ENCODE measurements at places on chromosomes 5 and 9.
A peak's percentile ranks its signal among the peaks of the same experiment; 100 is the strongest.

GRCh38 chr9:89601306-89601705 lies 3.5 kb upstream of the GADD45G start:
- DNase-seq = peak; percentile 40

DNA sequence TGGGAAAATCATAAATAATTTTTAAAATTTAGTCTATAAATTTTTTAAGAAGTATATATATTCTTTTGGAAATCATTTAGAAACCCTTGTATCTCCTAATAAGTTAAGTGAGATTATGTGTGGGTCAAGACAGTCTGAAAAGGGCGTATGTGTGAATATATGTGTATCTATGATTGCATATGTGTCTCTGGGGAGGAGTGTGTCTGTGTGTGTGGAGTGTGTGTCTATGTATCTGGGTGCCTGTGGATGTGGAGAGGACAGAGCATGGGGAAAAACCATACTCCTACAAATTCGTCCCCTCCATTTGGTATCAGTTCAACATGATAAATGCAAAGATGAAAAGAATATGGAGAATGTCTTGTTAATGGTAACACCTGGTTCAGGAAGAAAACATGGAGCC lies 342.0 kb upstream of the ACTBL2 start:
- no peak for DNase-seq

GRCh38 chr9:100281676-100282387 lies 70.9 kb downstream of the TEX10 start:
- no peak for DNase-seq

DNA sequence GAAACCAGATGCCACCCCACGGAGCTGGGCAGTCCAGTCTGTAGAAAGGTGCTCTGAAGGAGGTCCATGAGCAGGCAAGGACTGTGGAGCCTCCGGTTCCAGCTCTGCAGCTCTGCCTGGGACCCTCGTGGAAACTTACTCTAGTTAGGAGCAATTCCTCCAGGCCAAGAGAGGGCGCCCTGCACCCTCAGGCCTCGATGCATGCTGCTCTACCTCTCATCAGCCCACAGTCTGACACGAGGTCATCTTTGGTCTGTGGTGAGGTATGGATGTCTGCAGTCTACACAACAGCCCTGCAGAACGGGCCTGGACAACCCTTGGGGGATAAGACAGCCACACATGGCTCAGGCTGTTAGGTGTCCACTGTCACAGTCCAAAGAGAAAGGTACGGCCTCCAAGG lies 50.6 kb upstream of the UBTD2 start:
- DNase-seq = peak; percentile 64

DNA sequence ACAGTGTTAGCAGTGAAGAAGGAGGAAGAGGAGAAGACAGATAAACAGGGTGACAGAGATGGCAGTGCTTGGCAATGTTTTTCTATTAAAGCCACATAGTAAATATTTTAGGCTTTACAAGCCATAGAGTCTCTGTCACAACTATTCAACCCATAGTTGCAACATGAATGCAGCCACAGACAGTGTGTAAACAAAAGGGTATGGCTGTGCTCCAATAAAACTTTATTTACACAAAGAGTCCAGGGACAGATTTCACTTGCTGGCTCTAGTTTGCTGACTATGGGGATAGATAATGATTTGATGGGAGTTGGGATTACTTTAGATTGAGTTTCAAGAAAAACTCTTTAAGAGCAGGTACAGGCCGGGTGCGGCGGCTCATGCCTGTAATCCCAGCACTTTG lies 224.8 kb upstream of the SEMA6A start:
- no peak for DNase-seq

GRCh38 chr9:70441622-70442021 lies 27.2 kb upstream of the KLF9 start:
- no peak for DNase-seq

GRCh38 chr9:129458663-129459546 lies 162.0 kb downstream of the C9orf50 start:
- DNase-seq = no peak

DNA sequence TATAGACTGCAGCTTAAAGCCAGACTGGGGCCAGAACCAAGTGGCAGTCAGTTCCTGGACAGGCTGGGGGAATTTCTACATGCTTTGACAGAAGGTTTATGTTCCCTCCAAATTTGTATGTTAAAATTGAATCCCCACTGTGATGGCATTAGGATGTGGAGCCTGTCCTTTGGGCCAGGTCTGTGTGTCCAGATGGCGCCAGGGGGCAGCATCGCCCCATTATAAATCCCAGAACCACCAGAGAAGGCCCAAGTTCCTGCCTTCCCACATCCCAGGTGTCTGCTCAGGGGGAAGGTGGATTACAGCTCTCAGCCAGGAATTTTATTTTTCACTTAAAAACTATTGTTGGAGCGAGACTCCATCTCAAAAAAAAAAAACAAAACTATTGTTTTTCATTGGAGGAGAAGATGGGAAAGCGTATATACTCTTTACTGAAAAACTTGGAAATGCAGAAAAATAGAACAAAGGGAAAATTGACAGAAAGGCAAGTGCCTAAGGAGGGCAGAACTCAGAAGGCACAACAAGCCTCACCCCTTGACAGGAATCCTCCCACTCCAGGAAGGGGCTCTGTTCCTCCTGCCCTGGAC lies 5.0 kb downstream of the IL3 start:
- DNase-seq = peak; percentile 83

- DNase-seq = no peak
Measured at GRCh38 chr9:134624137-134624591, 17.4 kb upstream of the COL5A1 start.

DNA sequence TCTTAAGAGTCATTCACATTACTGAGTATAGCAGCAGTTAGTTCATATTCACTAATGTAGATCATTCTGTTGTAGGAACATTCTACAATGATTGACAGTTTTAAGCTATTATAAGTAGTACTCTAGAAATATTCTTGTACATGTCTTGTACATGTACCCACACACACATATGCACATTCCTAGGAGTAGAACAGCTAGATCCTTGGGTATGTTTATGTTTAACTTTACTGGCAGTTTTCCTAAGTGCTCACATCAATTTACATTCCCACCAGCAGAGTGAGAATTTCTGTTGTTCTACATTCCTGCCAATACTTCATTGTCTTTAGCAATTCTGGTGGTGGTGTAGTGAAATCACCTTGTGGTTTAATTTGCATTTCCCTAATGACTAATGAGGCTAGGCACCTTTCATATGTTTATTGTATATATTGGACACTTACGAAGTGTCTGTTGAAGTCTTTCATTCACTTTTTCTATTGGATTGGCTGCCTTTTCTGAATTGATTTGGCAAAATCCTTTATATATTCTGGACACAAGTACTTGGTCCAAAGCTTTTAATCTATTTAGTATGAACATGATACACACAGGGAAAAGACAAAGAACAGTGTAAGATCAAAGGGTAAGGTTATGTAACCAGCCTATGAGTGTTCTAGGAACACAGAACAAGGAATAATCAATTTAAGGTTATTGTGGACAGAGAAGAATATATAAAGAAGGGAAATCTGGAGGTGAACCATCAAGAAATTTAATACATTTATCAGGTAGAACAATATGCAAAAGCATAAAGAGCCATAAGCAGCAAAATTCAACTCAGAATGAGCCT lies 95.6 kb downstream of the MLLT3 start:
- no peak for DNase-seq

- DNase-seq = no peak
Measured at GRCh38 chr9:82726424-82727276, 336.3 kb downstream of the RASEF start.

GRCh38 chr5:103216137-103216536 lies 42.4 kb upstream of the MACIR start:
- no peak for DNase-seq

GRCh38 chr5:71481441-71481840 lies 26.0 kb downstream of the BDP1 start:
- DNase-seq = no peak

GRCh38 chr9:122827761-122828093 lies 661 bp downstream of the PDCL start:
- no peak for DNase-seq

- DNase-seq = no peak
Measured at GRCh38 chr5:43065387-43065947, 25.3 kb upstream of the ANXA2R start.

GRCh38 chr5:103408408-103408807 lies 149.8 kb downstream of the MACIR start:
- no peak for DNase-seq

All from H1 (cell line).